ENCODE measurements at places on chromosomes 6 and 20.

GRCh38 chr20:24702501-24703283 lies 233.3 kb downstream of the SYNDIG1 start:
- DNase-seq = no peak

- DNase-seq = peak; percentile 38
Observed at GRCh38 chr6:114084327-114084890, 113.5 kb upstream of the HDAC2 start.

DNA sequence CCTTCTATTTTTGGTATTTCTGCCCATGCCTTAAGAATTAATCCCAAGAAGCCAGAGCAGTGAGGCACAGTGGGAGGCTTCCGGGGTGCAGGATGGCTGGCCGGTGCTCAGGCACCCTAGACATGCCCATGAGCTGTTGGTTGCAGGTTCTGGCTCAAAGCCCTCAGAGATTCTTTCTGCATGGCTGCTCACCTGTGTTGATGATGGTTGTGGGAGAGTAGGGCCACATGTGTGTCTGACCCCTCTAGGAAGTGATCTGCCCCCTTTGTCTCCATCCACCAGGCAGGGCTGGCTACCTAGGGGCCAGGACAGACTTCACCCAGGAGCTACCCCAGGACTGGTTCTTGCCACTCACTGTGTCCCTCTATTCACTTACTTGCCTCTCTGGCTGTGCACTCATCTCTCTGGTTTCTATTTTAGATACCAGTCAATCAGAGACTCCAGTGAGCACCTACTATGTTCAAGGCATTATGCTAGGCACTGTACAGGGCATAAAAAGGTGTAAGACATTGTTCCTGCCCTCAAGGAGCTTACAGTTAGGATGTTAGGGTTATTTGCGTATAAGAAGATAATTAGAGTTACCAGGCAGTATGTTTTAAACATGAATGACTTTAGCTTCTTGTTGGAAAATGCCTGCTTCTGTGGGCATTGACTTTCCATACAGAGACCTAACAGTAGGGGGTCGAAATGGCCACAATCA lies 16.8 kb downstream of the CD83 start:
- DNase-seq = no peak

- peak; percentile 15 for DNase-seq
Observed at GRCh38 chr20:62716198-62716940, 7.7 kb downstream of the NTSR1 start.

- peak; percentile 9 for DNase-seq
Observed at GRCh38 chr6:156719395-156719719, 57.8 kb upstream of the ARID1B start.

- no peak for DNase-seq
Observed at GRCh38 chr6:166461821-166462460, 79.2 kb upstream of the MPC1 start.

- DNase-seq = peak; percentile 90
Observed at GRCh38 chr6:151004383-151005024, 139.0 kb downstream of the MTHFD1L start.

DNA sequence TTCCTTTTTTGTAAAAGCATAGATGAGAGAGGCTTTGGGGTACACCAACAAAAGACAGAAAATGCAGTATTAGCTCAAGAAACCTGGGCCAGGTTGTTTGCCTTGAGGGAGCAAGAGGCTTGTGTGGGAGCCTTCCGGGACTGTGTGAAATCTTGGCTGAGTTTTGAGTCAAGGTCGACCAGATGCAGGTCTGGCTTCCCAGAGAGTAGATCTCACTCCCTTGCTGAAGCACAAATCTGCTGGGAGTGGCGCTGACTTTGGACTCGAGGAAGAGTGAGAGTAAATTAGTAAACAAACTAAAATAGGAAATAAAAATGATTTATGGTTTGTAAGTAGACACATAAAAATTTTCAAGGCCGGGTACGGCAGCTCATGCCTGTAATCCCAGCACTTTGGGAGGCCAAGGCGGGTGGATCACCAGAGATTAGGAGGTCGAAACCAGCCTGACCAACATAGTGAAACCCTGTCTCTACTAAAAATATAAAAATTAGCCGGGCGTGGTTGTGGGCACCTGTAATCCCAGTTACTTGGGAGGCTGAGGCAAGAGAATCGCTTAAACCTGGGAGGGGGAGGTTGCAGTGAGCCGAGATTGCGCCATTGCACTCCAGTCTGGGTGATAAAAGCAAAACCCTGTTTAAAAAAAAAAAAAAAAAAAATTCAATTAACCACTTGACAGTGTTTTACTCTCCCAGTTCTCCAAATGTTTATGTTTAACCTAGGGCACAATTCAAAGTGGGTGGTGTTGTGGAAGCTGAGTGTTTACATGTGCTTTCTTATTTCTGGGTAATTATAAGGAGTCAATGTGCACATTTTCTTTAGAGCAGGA lies 27.7 kb upstream of the EDN1 start:
- no peak for DNase-seq

- DNase-seq = peak; percentile 44
Observed at GRCh38 chr6:20827798-20828197, 293.5 kb downstream of the CDKAL1 start.

GRCh38 chr20:56368351-56369134 lies 9.8 kb downstream of the FAM210B start:
- DNase-seq = no peak

- no peak for DNase-seq
Observed at GRCh38 chr6:127592964-127593363, 16.0 kb downstream of the C6orf58 start.

DNA sequence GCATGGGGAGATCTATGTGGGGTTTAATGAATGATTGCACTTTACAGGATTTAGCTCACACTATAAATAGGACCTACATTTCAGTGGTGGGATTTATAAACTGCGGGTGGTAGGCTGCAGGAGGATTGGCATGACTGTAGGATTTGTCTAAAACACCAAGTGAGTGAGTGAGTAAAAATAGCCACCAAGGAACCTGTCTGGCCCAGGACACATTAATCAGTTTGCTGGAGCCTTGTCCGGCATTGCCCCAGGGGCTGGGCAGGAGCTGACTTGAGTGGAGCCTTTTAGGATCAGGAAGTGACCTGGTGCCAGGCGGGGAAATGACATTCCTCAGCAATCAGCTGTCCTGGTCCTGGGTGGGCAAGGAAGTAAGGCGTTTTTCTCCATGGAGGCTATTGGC lies 278.7 kb upstream of the PRND start:
- DNase-seq = no peak

DNA sequence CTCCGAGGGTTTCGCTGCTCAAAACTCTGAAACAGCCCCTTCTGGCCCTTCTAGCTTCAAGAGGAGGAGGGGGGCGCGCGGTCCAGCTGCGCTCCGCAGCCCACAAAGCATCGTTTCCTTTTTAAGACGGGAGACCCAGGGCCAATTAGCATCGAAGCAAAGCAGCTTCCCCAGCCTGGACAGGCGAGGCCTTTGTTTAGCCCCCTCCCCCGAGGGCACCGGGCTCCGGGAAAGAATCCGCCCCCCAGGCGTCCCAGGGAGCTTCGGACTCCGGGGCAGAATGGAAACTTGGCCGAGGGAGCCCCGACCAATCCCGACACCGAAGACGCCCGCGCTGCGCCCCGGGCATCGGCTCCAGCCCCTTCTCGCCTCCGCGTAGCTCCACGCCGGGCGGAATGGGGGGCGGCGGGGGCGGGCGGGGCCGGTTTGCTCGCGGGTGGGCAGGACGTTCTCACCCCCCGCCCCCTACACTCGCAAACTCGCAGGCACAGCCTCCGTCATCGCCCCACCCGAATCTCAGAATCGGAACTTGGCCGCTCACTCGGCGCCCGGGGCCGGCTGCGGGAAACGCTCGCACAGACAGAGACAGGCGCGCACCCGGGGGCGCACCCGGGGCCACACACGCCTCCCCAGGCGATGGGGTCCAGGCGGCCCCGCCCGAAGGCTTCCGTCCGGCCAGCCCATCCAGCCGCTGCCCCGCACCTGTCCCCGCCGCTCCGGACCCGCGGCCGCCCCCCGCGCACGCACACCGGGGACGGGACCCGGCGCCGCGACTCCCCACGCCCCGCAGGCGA lies 628 bp downstream of the NKAIN4 start:
- no peak for DNase-seq

DNA sequence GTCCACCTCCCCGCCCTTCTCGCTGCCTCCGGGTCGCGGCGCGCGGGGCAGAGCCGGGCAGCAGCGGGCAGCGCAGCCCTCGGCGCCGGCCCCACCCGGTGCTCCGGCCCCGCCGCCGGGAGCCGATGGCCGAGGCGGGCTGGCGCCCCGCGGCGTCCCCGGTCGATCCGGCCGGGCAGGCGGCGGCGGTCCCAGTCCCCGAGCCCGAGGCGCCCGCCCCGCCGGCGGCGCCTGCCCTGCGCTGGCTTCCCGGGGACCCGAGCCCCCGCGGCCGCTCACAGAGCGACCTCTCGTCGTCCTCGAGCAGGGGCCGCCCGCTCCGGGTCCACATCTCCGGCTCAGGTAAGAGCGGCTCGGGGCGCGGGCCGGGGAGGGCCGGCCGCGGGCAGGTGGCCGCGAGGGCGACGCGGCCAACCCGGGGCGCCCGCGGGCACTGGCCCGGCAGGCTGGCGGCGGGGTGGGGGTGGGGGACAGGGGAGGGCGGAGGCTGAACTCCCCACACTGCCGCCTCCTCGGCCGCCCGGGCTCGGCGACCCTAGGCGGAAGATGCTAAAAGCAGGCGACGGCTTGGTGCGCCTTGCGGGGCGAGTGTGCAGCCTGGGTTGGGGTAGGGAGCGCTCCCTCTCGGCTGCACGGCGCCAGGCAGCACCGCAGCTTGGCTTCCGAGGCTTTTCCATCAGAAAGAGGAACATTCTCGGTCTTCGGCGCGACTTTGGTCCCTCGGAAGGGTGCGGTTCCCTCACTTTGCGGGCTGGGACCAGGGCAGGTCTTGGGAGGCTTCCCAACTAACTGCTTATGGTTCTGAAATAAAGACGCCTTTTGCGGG lies 25.6 kb upstream of the FUCA2 start:
- peak; percentile 68 for DNase-seq

DNA sequence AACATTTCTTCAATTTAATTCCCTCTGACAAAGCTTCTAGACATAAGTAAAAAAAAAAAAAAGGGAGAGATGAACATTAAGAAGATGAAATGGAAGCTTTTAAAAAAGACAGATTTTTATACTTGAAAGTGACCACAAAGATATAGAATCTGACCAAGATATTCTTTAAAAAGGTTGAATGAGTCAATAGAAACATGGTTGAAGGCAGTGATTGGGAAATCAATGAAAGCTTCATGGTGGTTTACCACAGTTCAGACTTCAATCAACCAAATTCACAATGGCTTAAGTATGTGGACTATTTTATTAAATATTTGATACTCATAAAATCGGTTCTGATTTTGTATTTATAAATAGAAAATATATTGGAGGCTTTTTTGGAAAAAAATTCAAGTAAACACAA lies 248.4 kb upstream of the HSF2 start:
- peak; percentile 4 for DNase-seq

GRCh38 chr6:105014448-105014847 lies 57.5 kb downstream of the LIN28B start:
- DNase-seq = no peak

DNA sequence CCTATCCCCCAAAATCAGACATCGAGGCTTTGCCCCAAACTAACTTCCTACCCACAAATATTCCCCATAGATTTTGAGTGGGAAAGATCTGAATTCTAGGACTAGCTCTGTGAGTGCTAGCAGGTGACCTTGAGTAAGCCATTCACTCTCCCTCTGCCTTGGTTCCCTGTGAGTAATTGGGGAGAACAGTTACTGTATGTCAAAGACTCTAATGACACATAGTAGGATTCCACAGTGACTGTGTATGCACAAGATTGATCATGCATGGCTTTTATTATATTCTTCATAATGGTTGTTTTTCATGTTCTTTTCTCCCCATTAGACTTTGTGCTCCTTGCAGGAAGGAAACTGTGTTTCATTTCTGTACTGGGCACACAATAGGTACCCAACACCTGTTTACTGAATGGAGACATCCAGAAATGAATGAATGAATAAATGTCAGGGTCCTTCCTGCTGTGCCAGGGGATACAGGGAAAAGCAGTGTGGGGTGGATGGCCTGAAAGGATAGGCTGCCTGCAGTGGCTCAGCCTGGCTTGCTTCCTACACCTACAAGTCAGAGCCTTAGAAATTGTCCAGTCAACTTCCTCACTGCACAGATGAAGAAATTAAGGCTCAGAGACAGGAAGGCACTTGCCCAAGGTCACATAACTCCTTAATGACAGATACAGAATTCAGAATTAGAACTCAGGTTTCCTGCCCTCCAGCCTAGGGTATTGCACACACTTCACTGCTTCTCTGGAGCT lies 901 bp upstream of the TMEM151B start:
- DNase-seq = no peak

GRCh38 chr6:165098165-165098564 lies 211.2 kb downstream of the C6orf118 start:
- no peak for DNase-seq

- DNase-seq = peak; percentile 92
Observed at GRCh38 chr6:46191961-46192360, 21.2 kb upstream of the ENPP5 start.

- no peak for DNase-seq
Observed at GRCh38 chr6:105291525-105291924, 111.4 kb downstream of the PREP start.

DNA sequence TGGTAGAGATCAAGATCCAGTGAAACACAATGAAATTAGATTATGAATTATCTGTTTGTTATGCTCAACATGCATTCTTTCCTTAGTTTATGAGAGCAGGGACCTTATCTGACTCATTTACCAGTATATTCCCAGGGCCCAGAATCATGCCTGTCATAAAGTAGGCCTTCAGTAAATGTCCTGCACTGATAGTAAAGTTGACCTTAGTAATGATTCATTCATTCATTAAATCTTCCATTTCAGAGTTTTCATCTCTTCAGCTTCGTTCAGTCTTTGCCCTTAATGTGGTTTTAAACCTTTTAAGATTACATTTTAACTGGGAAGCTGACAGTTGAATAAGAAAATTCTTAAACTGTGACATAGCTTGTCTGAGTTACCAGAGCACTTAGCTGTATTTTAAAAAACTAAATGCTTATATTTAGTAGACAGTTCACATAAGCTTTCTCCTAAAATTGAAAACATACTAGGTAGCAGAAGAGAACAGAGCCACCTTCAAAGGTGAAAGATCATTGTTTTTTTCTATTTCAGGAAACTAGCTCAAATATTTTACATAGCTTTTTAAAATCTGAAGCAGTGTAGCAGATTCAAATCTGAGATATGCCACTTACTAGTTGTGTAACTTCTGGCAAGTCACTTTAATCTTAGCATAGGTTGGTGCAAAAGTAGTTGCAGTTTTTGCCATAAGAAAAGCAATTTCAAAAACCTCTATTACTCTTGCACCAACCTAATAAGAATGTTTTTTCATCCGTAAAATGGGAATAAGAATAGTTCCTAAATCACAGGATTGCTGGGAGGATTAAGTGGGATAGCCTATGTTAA lies 41.4 kb downstream of the MCM8 start:
- peak; percentile 23 for DNase-seq

GRCh38 chr20:36491901-36492617 lies 49.3 kb upstream of the MYL9 start:
- peak; percentile 48 for DNase-seq

DNA sequence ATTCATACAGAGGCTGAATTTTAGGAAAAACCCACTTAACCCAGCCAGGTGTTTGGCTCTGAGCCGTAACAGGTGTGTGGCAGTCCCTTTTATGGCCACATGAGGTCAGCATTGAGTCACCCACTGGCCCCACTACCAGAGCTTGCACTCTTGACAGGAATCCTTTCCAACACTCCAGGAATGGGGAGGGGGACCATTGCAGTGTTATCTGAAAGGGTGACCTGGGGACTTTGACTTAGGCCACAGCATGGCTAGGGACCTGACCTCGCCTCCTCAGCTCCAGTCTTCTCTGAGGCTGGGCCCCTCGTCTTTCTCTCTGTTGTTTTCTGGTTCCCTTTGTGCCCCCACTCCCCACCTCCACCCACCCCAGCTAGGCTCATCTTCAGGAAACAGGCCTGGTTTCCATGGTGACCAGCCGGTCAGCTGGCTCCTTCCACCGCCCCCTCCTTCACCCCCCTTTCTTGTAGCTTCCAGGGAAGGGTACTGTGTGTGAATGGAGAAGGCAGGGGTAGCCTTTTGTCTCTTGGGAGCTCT lies 2.1 kb upstream of the TMEM151B start:
- peak; percentile 29 for DNase-seq
